ENCODE measurements at places on chromosomes 1 and 21. TPM values are rescaled to one million over a fixed set of nuclear protein-coding genes. Genes with fewer than 3 reads are reported as not detected.

- DNase-seq: no peak
- H3K4me3 ChIP-seq: no peak overlapping the region
- no peaks in the 10 kb centered on the region for H3K36me3 ChIP-seq
- no peak overlapping the region for H3K27ac ChIP-seq
- no peaks in the 10 kb centered on the region for H3K4me1 ChIP-seq
Measured at GRCh38 chr1:73593804-73594203, 604.2 kb downstream of the LRRIQ3 start.

- peaks cover 10% of the 10 kb centered on the region for H3K4me1 ChIP-seq
- H3K4me3 ChIP-seq: no peak overlapping the region
- DNase-seq: no peak
- no peak overlapping the region for H3K27ac ChIP-seq
- H3K27me3 ChIP-seq: no peaks in the 10 kb centered on the region
Measured at GRCh38 chr1:14845851-14846250, 247.4 kb downstream of the KAZN start.

The DMBX1 gene
- not detected for total RNA-seq

- no peak overlapping the region for H3K27ac ChIP-seq
- H3K4me3 ChIP-seq: no peak overlapping the region
- H3K4me1 ChIP-seq: no peaks in the 10 kb centered on the region
Measured at GRCh38 chr21:30463713-30464112, 16.5 kb downstream of the KRTAP19-1 start.

GRCh38 chr1:41913014-41913413 is 5.7 kb downstream of the HIVEP3 start:
- no peaks in the 10 kb centered on the region for H3K36me3 ChIP-seq
- H3K27ac ChIP-seq: no peak overlapping the region
- no peak overlapping the region for H3K4me3 ChIP-seq
- no peaks in the 10 kb centered on the region for H3K4me1 ChIP-seq
- no peaks in the 10 kb centered on the region for H3K27me3 ChIP-seq
- DNase-seq: no peak

GRCh38 chr1:76571248-76571647 is 296.0 kb upstream of the ST6GALNAC5 start:
- DNase-seq: no peak
- H3K27me3 ChIP-seq: no peaks in the 10 kb centered on the region
- no peaks in the 10 kb centered on the region for H3K36me3 ChIP-seq
- no peaks in the 10 kb centered on the region for H3K4me1 ChIP-seq

DNA sequence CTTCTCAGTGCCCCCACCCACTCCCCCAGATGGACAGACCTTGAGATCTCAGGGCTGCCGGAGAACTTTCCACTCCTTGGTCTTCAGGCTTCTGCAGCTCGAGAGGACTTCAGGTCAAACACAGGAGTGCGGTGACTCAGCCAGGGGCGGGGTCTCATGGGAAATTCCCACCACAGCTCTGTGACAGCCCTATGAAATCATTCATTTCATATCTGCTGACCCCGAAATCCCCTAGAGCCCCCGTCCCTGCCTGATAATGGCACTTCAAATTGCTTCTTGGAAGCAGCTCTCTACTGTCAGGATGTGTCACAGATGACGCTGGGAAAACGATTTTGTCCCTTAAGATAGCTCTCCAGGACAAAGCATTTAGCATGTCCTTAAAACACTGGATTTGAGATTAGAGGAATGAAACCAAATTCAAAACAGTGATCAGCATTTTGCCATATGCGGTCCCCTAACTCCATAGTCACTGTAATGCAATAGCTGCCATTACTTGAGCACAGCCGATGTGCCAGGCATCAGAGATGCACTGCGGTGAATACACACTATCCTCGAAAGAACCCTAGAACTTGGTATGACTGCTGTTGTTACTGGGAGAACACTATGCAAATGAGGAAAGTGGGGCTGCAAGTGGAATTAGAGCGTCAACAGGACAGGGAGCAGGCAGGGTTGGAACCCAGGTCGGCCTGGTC is at the start of gene TNFRSF9:
TNFRSF9 (minus strand) TSS at position 95 of the 692 bp plus-strand sequence. CDS start 845 bp downstream, outside the sequence.
- no peak for DNase-seq
- peaks cover 15% of the 10 kb centered on the region for H3K27me3 ChIP-seq
- H3K27ac ChIP-seq: no peak within 1 kb of the TSS
- no peaks in the 10 kb centered on the region for H3K4me1 ChIP-seq

The MAP3K6 gene
- 8.3 TPM for total RNA-seq

DNA sequence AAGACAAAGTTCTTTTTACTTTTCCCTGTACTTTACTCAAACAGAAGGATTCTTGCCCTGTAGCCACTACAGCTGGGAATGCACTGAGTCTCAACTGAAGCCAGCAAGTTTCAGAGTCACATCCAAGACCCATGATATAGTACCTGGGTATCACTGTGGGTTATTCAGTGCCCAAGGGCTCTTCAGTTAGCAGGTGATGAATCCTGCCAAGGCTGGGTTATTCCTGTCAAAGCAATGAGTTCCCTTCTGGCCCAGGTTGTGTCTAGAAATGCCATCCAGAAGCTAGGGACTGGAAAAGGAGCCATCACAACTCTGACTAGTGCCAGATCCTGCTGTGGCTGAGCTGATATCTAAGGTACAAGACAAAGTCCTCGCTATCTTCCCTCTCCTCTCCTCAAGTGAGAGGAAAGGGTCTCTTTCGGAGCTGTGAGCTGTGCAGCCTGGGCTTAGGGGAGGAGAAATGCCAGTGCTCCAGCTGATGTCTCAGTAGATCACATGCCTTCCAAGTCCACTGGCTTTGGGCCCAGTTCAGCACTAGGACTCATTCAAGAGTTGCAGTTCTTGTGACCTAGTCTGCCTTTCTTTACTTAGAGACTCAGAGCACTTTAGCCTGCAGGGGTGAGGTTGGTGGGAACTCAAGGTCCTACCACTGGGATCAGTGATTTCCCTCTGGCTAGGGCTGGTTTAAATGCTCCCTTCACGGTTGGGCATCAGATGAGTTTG is 369.4 kb downstream of the TBX15 start:
- no peak overlapping the region for H3K4me3 ChIP-seq
- H3K27ac ChIP-seq: no peak overlapping the region
- H3K36me3 ChIP-seq: no peaks in the 10 kb centered on the region
- H3K27me3 ChIP-seq: no peaks in the 10 kb centered on the region
- DNase-seq: no peak

Measured in fibroblast of lung (primary cell).